Stimulated activated naive B cell treated with anti-CD40 and anti-IgM and Interleukin-4, amounts not matched to agents 10 μg/mL and 1 μg/mL and 100 μg/mL, for 72 hours (primary cell): ENCODE measurements at places on chromosomes 7 and 10.

GRCh38 chr10:5659702-5660528 is 6.5 kb downstream of the ASB13 start:
- DNase-seq, result peak; percentile 36
- no peaks in the 10 kb centered on the region for H3K36me3 ChIP-seq
- H3K27ac ChIP-seq, result peak overlapping the region; percentile 82
- H3K27me3 ChIP-seq, result no peaks in the 10 kb centered on the region
- H3K4me3 ChIP-seq, result no peak overlapping the region

- peaks cover 4% of the 10 kb centered on the region for H3K27me3 ChIP-seq
- H3K27ac ChIP-seq, result no peak overlapping the region
- no peaks in the 10 kb centered on the region for H3K36me3 ChIP-seq
- no peaks in the 10 kb centered on the region for H3K4me1 ChIP-seq
- no peak overlapping the region for H3K4me3 ChIP-seq
- no peak for DNase-seq
Measured at GRCh38 chr10:118501637-118502440, 93.6 kb downstream of the PRLHR start.

DNA sequence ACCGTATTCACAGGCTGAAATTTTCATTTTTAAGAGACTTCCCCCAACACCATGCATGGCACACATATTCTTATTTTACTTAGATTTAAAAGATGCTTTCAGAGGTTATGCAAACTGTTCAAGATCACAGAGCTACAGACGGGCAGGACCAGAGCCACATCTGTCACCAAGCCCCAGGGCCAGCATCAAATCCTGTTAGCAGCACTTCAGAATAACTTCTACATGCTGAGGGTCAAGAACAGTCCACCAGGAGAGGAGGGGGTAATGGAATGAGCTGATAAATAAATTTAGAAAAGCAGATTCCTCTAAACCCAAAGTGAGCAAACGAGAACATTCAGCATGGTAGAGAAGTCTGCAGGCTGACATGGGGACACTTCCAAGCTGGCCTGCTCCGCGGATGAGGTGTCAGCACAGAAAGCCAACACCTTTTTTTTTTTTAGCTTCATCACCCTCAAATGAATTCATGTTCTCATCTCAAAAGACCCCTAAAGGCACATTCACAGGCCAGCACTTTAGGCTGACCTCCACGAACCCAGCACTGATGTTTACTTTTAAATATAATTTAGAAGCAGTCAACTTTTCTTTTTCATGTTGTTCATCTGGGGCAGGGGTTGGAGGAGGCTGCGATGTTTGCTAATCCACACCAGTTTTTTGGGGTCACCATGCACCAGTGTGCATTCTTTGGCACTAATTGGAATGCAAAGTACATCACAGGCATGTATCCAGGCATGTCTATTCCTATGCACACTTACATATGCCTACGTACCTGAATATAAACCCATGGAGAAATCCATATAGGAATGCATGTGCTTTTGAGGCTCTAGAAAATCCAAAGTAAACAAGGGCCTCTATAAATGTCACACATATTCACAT is 249.0 kb downstream of the TNS3 start:
- peaks cover 20% of the 10 kb centered on the region for H3K36me3 ChIP-seq
- no peaks in the 10 kb centered on the region for H3K27me3 ChIP-seq
- no peak overlapping the region for H3K27ac ChIP-seq
- no peak for DNase-seq
- H3K4me3 ChIP-seq, result no peak overlapping the region

DNA sequence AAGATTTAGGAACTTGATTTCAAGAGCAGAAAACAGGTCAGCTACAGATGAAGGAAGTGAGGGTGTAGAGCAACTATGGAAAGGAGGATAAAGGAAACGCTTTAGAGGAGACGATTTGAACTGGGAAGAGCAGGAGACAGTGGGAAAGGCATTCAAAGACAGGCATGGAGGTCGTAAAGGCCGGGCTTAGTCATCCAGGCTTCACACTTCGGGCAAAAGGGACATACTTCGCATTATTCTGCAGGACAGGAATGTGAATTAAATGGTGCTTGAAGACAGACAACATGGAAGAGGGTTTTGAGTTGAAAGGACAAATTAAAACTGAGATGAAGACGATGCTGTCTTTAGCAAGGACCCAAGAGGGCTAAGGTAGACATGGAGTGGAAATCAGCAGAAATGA is 8.1 kb downstream of the FAM171A1 start:
- H3K4me3 ChIP-seq, result no peak overlapping the region
- no peak for DNase-seq
- peaks cover 49% of the 10 kb centered on the region for H3K27me3 ChIP-seq
- no peak overlapping the region for H3K27ac ChIP-seq
- no peaks in the 10 kb centered on the region for H3K4me1 ChIP-seq

DNA sequence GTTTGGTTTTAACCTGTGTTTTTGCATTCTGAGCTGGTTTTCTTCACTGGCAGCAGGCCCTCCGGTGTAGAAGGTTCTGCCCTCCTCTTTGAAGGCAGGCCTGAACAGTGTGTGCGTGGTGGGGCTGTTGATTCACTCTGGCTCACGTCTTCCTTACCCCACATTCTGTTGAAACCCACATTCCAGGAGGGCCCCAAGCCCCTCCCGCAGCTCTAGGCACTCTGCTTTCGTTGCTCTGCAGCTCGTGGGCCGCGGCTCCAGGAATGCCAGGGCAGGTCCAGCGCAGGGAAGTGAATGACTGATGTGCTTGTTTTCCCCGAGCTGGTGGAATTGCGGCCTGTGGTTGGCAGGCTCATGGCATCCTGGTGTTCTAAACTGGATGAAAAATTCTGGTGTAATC is 49.0 kb downstream of the HTRA1 start:
- H3K4me1 ChIP-seq, result no peaks in the 10 kb centered on the region
- no peak for DNase-seq
- no peak overlapping the region for H3K4me3 ChIP-seq
- H3K27me3 ChIP-seq, result no peaks in the 10 kb centered on the region

DNA sequence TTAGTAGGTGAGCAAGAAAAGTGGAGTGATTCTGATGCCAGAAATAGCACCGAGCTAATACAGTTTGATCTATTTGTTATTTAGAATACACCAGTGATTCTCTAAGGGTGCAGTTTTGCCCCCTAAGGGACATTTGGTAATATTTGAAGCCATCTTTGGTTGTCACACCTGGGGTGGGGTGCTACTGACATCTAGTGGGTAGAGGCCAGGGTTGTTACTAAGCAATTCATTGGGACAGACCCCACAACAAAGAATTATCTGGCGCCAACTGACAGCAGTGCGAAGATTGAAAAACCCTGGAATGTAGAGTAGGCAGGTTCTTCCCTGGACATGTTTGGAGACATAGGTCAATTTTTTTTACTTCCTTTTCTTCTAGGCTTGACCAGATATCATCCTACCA is 14.6 kb downstream of the PALS2 start:
- no peak for DNase-seq
- H3K36me3 ChIP-seq, result peaks cover 3% of the 10 kb centered on the region
- no peaks in the 10 kb centered on the region for H3K27me3 ChIP-seq
- H3K4me3 ChIP-seq, result no peak overlapping the region
- peak overlapping the region; percentile 37 for H3K27ac ChIP-seq

DNA sequence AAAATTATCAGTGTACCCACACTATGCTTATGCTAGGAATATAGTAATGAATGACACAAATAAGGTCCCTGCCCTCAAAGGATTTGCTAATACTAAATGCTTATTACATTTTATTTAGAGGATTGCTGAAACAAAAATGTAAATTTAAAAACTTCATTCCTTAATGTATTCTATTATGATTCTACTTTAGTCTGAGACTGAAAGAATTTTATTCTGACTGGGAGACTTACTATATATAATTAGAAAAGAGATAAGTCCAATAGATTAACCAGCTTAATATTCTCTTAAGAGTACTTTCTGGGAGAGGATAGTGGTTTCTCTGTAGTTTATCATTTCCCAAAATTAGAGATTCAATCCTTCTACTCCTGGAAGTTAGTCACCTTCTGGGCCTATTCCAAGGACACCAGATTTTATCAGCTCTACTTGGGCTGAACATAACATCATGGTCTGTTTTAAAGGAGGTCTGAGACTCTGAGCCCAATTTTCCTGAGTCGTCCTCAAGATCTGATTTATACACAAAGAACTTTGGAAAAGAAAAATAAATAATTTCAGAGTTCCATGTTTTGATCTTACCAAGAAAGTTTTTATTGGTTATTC is 41.1 kb downstream of the ASZ1 start:
- no peaks in the 10 kb centered on the region for H3K27me3 ChIP-seq
- H3K36me3 ChIP-seq, result no peaks in the 10 kb centered on the region
- H3K27ac ChIP-seq, result no peak overlapping the region
- H3K4me3 ChIP-seq, result no peak overlapping the region

DNA sequence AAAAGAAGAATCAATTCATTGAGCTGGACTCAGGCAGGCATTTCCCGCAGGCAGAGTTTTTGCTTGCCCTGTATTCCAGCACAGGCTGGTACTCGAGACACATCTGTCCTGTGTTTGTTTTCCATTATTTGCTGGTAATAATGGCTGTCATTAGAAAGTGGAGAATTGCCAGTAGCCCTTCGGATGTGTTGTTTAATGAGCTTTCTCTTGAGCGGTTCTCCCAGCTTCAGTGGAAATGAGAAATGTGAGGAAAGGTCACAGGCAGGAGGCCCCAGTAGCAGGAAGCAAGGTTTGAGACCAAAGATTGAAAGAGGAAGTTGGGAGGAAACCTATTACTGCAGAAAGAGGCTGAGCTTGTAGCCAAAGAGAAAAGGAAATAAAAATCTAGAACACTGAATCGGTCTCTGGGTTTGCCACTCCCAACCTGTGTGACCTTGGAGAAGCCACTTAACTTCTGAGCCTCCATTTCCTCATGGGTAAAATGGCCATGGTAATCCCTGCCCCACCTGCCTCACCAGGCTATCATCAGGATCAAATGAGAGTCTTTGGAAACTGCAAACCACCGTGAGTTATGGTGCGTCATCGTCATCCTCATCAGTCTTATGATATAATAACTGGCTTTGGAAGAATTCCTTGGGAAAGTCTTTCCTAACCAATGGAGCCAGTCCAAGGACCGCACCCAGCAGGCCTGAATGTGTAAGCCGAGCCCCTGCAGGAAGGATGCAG is 67.7 kb downstream of the TACR2 start:
- peaks cover 53% of the 10 kb centered on the region for H3K36me3 ChIP-seq
- DNase-seq, result no peak
- H3K27ac ChIP-seq, result peak overlapping the region; percentile 80
- H3K4me1 ChIP-seq, result peaks cover 50% of the 10 kb centered on the region
- no peaks in the 10 kb centered on the region for H3K27me3 ChIP-seq
- H3K4me3 ChIP-seq, result peak overlapping the region; percentile 56

DNA sequence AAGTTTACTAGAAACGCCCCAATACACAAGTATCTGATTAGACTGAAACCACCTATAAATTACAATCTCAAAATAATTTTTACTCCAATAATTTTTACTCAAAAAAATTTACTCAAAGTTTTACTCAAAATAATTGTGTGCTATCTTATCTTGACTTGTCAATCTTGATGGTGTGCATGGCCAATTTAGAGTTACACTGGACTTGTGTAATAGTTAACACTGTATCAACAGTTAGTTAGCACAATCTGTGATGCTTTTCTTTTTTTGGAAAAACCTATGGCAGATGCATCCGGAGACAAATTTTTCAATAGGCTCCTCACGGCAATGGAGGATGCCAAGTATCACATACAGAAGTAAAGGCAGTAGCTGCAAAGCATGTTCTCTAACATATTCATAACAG is 24.9 kb downstream of the LMOD2 start:
- no peak overlapping the region for H3K4me3 ChIP-seq
- no peak overlapping the region for H3K27ac ChIP-seq
- H3K36me3 ChIP-seq, result peaks cover 2% of the 10 kb centered on the region

DNA sequence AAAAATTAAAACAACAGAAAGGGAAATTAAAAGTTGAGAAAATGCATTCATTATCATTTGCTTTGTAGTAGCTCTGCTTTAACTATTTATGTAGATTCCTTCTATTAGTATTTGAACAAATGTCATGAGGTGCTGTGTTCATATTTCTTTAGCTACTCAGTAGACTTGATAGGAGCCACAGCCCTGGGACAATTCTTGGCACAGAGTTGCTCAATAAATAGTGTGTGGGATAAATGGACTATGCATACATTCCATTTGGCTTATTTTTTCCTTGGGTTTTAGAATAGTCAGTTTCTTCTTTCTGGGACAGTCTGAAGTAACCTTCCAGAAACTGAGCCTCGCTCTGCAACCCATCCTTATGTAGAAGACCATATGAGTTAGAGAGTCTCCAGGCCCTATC is 13.4 kb downstream of the RPP30 start:
- H3K4me3 ChIP-seq, result no peak overlapping the region
- H3K4me1 ChIP-seq, result peaks cover 2% of the 10 kb centered on the region
- no peaks in the 10 kb centered on the region for H3K27me3 ChIP-seq
- DNase-seq, result no peak
- H3K27ac ChIP-seq, result no peak overlapping the region

- no peak for DNase-seq
- no peaks in the 10 kb centered on the region for H3K4me1 ChIP-seq
- H3K4me3 ChIP-seq, result no peak overlapping the region
- H3K27ac ChIP-seq, result peak overlapping the region; percentile 15
- H3K36me3 ChIP-seq, result no peaks in the 10 kb centered on the region
Measured at GRCh38 chr10:71631007-71631861, 88.3 kb downstream of the C10orf105 start.

GRCh38 chr10:30970760-30971460 is 60.8 kb downstream of the ZNF438 start:
- no peaks in the 10 kb centered on the region for H3K36me3 ChIP-seq
- DNase-seq, result no peak
- H3K4me3 ChIP-seq, result no peak overlapping the region
- no peak overlapping the region for H3K27ac ChIP-seq
- H3K27me3 ChIP-seq, result no peaks in the 10 kb centered on the region

DNA sequence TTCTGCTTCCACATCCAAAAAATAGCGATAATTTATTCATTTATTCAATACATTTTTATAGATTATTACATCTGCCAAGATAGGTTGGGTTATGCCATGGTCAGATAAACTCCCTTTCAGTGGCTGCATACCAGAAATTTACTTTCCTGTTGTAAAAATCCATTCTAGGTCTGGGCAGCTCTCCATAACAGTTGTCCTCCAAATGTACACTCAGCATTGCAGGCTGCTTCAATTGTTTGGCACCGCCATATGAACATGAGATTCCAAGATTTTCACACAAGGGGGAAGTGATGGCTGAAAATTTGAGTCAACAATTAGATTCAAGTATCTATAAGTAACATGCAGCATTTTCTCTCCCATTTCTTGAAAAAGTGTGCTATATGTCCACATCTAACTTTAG is 568.7 kb downstream of the ETV1 start:
- no peak overlapping the region for H3K27ac ChIP-seq
- H3K4me3 ChIP-seq, result no peak overlapping the region
- H3K4me1 ChIP-seq, result no peaks in the 10 kb centered on the region
- no peaks in the 10 kb centered on the region for H3K36me3 ChIP-seq
- no peaks in the 10 kb centered on the region for H3K27me3 ChIP-seq
- DNase-seq, result no peak

DNA sequence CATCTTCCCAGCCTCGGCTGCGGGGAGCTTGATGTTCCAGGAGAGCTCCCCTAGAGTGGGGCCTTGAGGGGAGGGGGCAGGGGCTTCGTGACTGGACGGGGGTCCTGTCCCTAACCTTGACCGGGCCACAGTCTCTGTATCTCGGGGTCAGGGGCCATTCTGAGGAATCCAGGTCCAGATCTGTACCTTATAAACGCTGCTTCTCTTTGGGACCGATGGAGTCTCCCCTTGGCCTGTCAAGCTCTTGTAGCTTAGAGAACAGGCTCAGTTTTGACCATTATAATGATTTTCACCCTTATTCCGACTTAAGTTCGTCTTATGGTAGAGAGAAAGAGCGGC is 831 bp downstream of the ZKSCAN5 start:
- DNase-seq, result no peak
- H3K27me3 ChIP-seq, result no peaks in the 10 kb centered on the region
- H3K36me3 ChIP-seq, result peaks cover 15% of the 10 kb centered on the region
- peak overlapping the region; percentile 91 for H3K4me3 ChIP-seq

- no peak overlapping the region for H3K4me3 ChIP-seq
- no peak overlapping the region for H3K27ac ChIP-seq
- no peaks in the 10 kb centered on the region for H3K36me3 ChIP-seq
- H3K4me1 ChIP-seq, result no peaks in the 10 kb centered on the region
Measured at GRCh38 chr7:124728610-124729009, 37.0 kb downstream of the GPR37 start.
